ENCODE measurements at places on chromosomes 2 and 18. TPM values are rescaled to one million over a fixed set of nuclear protein-coding genes. Genes with fewer than 3 reads are reported as not detected.

The NLRC4 gene
- total RNA-seq = 8.9 TPM

The GALNT14 gene
- 1.6 TPM for total RNA-seq

The ANKRD53 gene
- 16.8 TPM for total RNA-seq

The CSRNP3 gene
- 0.75 TPM for total RNA-seq

The RGPD8 gene
- total RNA-seq = 23.9 TPM

The MARS2 gene
- 8.5 TPM for total RNA-seq

The CRYBA2 gene
- total RNA-seq = not detected

The LTBP1 gene
- total RNA-seq = 18.0 TPM

The ODC1 gene
- 73.3 TPM for total RNA-seq

The RAB6D gene
- 0.12 TPM for total RNA-seq

The CRYGD gene
- total RNA-seq = not detected

Data from omental fat pad (tissue), 4 donors.